Pancreas (tissue), 10 donors: ENCODE measurements at places on chromosomes 2 and 18. TPM values are rescaled to one million over a fixed set of nuclear protein-coding genes. Genes with fewer than 3 reads are reported as not detected.

- DNase-seq: no peak
These were observed 12.4 kb upstream of the IFIH1 start for GRCh38 chr2:162330881-162331280.

GRCh38 chr2:1607971-1608688 lies 136.2 kb downstream of the PXDN start:
- DNase-seq: no peak

DNA sequence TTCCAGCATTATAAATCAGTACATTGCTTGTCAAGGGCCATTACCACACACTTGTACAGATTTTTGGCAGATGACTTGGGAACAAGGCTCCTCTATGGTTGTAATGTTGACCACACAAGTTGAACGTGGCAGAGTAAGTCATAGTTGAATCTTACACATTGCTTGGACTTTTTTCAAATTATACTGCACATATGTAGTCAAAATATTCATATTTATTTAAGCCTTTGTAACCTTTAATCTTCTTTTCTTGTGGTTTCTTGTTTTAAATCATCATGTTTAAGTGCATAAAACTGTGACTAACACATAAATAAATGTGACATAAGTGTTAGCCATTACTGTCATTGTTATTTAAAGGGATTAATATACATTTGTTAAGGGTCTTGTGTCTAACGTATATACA lies 52.1 kb upstream of the EPB41L5 start:
- no peak for DNase-seq

DNA sequence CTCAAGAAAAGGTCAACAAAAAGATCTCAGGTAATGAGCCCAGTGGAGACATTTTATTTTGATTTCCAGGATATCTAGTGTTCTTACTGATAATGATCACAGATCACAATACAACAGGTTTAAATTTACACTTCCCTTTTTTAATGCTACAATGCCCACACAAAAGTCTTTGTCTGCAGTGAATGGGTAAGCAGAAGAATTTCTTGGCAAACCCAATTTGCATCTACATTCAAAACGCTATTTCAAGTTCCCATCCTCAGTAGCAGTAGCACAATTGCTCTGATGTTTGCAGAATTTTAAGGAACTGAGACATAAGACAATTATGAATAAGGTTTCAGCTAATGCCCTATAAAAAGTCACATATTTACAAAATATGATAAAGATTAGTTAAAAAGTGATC lies 929.4 kb upstream of the PIK3C3 start:
- no peak for DNase-seq

DNA sequence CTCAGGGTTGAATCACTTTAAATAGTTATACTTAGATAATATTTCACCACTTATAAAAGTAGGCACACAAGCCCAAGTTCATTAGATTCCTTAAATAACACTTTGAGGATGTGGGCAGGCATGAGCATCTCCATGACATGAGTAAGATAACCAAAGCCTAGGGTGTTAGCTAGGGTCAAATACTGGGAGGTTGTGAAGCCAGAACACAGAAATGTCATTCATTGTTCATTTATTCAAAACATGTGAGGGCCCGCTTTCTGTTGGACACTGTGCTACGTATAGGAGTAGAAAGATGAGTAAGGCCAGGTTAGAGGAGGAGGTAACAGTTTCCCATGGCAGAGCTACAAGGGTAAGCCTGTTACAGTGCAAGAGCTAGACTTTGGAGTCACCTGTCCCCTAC lies 93.5 kb upstream of the NEDD4L start:
- DNase-seq: no peak

DNA sequence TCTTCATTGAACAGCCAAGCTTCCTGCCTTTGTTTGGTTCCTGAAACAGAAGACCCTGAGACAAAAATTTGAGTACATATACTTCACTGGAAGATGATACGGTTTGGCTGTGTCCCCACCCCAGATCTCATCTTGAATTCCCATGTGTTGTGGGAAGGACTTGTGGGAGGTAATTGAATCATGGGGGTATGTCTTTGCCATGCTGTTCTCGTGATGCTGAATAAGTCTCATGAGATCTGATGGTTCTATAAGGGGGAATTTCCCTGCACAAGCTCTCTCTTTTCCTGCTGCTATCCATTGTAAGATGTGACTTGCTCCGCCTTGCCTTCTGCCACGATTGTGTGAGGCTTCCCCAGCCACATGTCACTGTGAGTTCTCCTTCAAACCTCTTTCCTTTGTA lies 76.5 kb downstream of the BABAM2 start:
- no peak for DNase-seq

- no peak for DNase-seq
These were observed 45.3 kb upstream of the ITM2C start for GRCh38 chr2:230819433-230819832.

DNA sequence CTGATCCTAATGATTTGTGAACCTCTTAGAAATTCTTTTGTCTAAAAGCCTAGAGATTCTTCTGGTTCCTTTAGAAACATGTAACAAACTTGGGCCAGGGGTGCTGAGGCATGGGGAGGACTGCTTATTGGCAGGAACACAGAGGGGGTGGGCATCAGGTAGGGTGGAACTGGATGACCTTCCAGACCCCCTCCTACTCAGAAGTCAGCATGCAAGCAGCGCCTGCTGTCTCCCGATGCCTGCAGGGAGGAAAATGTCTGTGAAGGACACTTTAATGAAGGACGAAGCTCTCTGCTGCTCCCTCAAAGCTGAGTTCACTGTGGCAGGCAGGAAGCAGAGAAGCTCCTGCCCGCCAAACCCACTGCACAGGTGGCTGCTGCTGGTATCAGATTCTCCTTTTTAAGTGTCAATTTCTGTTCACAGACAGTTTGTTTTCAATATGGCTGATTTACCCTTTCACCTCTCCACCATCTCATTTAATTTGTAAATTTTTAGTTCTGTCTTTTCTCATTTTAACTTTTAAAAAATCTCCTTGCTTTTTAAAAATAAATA lies 19.4 kb downstream of the COA5 start:
- no peak for DNase-seq

- DNase-seq: no peak
These were observed at the start of gene GALNT1 for GRCh38 chr18:35581546-35581897. TSS of gene GALNT1 (plus strand) at chr18:35581740. CDS start at chr18:35654663, 72,923 bp downstream.

GRCh38 chr18:24009651-24010333 lies 4.8 kb upstream of the TTC39C start:
- no peak for DNase-seq

DNA sequence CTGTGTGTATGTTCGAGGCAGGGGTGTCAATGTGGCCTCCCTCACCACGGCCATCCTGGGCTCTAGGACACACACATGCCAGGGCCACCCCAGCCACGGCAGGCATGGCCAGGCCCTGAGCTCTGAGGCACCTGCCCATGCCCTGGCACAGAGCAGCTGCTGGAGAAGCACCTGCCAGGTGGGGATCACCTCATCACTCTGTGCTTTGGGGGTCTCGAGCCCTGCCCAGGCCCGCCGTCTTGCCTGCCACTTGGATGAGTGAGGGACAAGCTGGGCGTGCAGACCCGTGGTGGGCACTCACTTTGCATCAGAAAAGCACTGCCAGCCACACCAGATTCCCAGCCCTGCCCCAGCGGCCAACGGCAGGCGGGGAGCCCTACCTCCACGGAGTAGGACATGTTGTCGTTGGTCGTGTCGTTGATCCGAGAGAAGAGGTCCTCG lies 33.1 kb downstream of the KIF1A start:
- no peak for DNase-seq

- no peak for DNase-seq
These were observed 275.0 kb upstream of the NXPH2 start for GRCh38 chr2:139055202-139055601.

DNA sequence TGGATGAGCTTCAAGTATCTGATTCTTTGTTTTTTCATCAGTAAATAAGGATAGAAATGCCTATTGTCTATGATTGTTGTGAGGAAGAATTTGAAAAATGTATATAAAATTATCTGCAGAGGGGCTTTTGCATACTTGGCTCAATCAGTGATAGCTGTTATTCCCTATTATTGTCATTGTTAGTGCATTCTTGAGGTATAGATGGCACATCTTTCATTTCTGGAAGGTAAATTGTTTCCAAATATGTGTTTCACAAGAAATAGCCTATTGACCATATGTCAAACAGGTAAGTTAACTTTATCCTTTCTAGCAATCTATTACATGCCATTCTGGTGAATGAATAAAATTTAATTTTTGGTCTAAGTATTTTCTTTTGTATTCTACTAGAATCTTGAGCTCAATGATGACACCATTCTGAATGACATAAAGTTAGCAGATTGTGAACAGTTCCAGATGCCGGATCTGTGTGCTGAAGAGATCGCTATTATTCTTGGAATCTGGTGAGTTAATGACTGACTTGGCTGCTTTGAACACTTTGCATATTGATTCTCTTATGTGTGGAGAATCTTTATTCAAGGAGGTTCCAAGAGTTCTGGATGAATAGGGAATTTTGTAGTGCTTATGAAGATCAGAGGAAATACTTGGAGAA lies 44.2 kb downstream of the TTC27 start:
- DNase-seq: no peak

DNA sequence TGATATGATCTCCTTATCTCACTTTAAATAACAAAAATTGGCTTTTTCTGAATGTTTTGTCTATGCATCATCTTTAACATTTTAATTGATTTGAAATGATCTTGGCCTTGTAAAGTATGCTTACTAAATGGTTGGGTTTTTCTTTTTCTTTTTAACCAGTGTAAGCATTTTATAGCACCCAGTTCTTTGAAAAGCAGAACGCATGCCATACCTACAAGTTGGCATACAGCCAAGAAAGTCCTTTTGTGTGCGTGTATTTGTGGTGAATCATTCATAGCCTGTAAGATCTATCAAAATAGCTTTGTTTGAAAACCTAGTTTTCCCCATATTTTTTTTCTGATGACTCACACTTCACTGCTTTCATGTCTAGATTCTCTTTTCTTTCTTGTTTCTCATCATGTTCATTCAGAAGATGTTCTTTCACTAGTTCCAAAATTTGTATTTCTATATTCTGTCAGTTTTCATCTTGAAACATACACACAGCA lies 4.1 kb upstream of the VRK2 start:
- no peak for DNase-seq

- DNase-seq: no peak
These were observed 3.0 kb downstream of the PREB start for GRCh38 chr2:27131429-27131828.

DNA sequence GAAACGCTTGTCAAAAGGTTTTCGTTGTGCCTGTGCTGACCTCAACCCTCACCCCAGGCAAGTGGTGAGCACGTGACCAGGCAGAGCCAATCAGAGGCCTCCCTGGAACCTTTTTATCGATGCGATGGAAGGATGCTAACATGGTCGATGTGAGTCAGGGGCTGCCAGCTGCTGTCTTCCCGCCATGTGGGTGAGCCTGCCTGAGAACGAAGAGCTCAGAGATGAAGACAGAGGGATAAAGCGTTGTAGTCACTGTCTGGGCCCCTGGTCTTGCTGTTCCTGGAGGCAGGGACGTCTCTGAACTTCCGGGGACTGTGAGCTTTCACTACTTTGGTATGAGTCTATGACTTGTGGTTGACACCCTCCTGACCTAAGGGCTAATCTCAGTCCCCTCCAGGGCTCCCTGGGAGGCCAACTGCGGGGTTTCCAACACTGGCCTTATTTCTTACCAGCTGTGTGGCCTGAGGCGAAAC lies 18.6 kb downstream of the DNMT3A start:
- DNase-seq: no peak

DNA sequence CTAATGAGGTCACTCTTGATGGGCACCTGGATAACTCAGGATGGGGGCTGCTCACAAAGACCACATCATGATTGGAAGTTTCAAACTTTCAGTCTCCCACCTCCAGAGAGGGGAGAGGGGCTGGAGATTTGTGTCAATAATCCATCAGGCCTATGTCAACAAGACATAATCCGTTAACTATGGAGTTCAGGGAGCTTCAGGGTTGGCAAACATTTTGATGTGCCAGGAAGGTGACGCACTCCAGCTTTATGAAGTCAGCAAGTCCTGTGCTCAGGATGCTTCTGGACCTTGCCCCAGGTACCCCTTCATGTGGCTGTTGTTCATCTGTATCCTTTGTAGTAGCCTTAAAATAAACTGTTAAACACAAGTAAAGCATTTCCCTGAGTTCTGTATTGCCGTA lies 19.0 kb downstream of the SKA1 start:
- no peak for DNase-seq

GRCh38 chr2:128310094-128310716 lies 8.5 kb downstream of the HS6ST1 start:
- peak; percentile 6 for DNase-seq

- no peak for DNase-seq
These were observed 207.9 kb upstream of the SALL3 start for GRCh38 chr18:78771496-78772359.

DNA sequence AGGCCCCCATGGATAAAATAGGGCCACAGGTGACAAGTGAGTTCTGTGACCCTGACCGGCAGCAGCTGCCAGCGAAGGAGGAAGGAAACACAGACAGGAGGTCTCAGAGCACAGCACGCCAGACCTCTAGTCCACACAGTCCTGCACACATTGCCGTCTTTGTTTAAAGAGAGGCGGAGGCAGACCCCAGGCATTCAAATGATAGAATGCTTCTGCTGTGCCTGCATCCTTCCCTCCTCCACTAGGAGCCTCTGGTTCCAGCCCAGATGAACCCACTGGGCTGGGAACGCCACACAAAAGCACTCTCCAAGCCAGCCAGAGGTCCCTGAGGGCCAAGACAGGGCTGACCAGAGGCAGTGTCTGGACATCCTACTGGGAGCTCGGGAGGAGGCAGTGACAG lies 118.7 kb downstream of the KLHL29 start:
- no peak for DNase-seq

GRCh38 chr2:98580656-98581284 lies 27.5 kb downstream of the COA5 start:
- DNase-seq: no peak

- DNase-seq: no peak
These were observed 238.5 kb downstream of the DYSF start for GRCh38 chr2:71691747-71692441.

DNA sequence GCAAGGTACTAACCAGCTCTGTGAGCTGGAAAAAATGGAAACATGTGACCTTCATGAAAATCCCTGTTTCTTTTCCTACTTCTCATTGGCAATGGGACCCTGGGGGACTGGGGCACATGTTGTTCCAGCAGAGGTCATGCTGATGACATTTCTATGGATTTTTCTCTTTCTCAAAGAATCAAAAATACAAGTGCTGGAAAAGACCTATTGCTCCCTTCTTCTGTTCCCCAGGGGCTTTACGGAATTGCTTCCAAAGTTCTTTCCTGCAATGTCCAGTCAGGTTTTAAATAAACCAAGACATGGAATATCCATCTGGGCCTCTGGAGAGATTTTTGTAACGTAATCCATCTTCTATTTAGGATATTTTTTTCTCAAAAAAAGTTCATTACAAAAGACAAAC lies 1006.1 kb upstream of the CELF4 start:
- DNase-seq: no peak

Gene MLPH
- polyA plus RNA-seq: 28.1 TPM

Gene MC4R
- 0.05 TPM for polyA plus RNA-seq

Gene C1QL2
- polyA plus RNA-seq: 0.15 TPM

Gene TBR1
- under 0.01 TPM for polyA plus RNA-seq

Gene KCNE4
- 1.9 TPM for polyA plus RNA-seq

Gene KCNG2
- polyA plus RNA-seq: not detected

Gene BCL2
- 2.0 TPM for polyA plus RNA-seq

Gene ZAP70
- 2.6 TPM for polyA plus RNA-seq

Gene DOK6
- polyA plus RNA-seq: 0.15 TPM

Gene EMX1
- polyA plus RNA-seq: 0.14 TPM

Gene LBX2
- 1.3 TPM for polyA plus RNA-seq

Gene FAP
- 11.9 TPM for polyA plus RNA-seq

Gene GPR45
- not detected for polyA plus RNA-seq

Gene LYG1
- polyA plus RNA-seq: 2.9 TPM

Gene EMILIN2
- 2.8 TPM for polyA plus RNA-seq

Gene TMEM37
- 25.3 TPM for polyA plus RNA-seq

Gene CLEC4F
- 0.56 TPM for polyA plus RNA-seq

Gene UGT1A7
- polyA plus RNA-seq: not detected

Gene ZNF892
- polyA plus RNA-seq: 0.63 TPM

Gene MC5R
- polyA plus RNA-seq: not detected
